GM04503 (cell line): ENCODE measurements at places on chromosomes 6 and 20.

GRCh38 chr6:142856624-142857232 lies 88.2 kb downstream of the HIVEP2 start:
- DNase-seq, result no peak

- DNase-seq, result no peak
Observed at GRCh38 chr6:111592726-111593511, 12.8 kb downstream of the TRAF3IP2 start.

DNA sequence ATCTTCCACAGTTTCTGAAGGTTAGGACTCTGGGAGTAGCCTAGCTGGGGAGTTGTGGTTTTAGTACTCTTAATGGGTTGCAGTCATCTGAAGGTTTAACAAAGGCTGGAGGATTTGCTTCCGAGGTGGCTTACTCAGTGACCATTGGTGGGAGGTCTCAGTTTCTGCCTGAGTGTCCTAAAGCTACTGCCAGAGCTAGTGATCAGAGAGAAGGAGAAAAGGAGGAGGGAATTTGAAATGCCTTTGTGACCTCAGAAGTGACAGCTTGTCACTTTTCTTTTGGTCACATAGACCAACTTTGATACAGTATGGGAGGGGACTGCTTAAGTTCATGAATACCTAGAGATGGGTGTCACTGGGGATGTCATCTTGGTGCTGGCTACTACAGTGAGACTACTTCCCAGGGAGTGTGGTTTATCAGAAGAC lies 41.3 kb downstream of the NCOA3 start:
- no peak for DNase-seq

GRCh38 chr6:63636518-63637021 lies 968 bp downstream of the PHF3 start:
- no peak for DNase-seq

GRCh38 chr6:4381381-4381780 lies 246.0 kb upstream of the ECI2 start:
- DNase-seq, result no peak

GRCh38 chr20:44004306-44004915 lies 89.8 kb downstream of the TOX2 start:
- DNase-seq, result no peak

GRCh38 chr6:6434151-6434550 lies 113.7 kb upstream of the F13A1 start:
- no peak for DNase-seq

DNA sequence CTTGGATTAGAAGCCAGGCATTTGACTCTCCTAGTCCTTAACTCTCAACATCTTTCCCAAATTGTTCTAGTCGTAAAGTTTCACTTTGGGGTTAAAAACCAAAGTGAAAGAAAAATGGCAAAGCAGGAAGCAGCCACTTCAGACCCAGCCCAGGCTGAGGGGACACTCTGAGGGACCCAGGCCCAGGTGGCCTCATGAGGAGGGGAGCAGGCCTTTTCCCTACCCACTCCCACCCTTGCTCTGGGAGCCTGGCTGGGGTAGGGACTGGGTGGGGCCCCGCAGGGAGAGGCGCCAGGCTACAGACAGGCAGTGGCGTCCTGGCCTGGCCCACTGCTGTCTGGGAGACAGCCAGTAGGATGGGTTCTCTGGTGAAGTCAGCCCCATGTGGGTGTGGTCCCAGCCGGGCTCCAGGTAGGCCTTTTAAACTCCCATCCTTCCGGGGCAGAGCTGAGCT lies 68.7 kb upstream of the MYL9 start:
- no peak for DNase-seq

- no peak for DNase-seq
Observed at GRCh38 chr6:143522039-143522600, 10.6 kb upstream of the FUCA2 start.

DNA sequence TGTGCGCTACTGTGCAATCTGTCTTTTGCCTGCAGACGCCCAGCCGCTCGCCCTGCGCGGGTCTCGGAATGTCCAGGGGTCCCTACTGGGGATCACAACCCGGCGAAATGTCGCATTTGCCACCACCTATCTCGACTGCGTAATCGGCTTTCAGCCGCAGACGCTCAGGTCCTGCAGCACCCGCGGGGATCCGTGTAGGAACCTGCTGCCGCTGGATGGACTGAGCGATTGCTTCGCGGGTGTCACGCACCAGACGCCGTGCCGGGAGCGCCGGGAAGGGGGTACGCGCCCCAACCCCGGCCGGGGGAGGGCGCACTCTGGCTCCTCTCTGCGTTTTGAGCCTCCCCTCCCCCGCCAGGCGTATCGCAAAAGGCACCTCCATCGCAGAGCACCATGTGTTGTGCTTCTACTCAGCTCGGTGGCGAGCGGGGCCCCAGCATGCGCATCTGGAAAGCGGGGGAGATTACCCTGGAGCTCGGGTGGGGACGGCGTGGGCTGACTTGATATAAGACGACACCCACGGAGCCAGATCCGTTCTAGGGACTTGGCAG lies 747 bp upstream of the PTPRA start:
- DNase-seq, result no peak

GRCh38 chr6:11275598-11275997 lies 43.1 kb upstream of the NEDD9 start:
- no peak for DNase-seq

- DNase-seq, result no peak
Observed at GRCh38 chr6:24009319-24009718, 116.7 kb upstream of the NRSN1 start.

DNA sequence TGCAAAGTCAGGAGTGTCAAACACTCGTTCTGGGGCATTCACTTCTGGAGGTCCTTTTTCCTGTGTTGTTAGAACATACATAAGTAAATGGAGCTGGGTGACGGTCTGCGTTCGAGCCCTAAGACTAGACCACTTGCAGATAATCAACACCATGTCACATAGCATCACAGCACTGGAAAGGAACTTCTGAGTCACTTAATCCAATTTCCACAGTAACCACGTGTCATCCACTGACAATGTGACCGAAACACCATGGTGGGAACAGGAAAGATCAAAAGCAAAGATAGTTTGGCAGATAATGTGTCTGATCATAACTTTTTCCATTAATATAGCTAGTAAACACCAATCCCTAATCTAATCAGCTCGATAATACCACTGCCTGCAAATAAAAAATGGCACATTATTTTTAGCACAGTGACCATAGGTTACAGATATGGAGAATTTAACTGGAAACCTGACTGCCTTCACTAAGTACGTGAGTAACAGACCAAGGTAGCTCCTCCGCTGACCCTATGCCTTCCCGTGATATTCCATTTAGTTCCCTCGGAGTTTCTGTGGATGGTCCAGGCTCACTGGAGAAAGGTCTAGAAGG lies 34.8 kb downstream of the WRNIP1 start:
- no peak for DNase-seq

GRCh38 chr20:51420111-51420510 lies 122.4 kb downstream of the NFATC2 start:
- DNase-seq, result no peak

GRCh38 chr6:129542705-129543104 lies 167.3 kb downstream of the ARHGAP18 start:
- no peak for DNase-seq

DNA sequence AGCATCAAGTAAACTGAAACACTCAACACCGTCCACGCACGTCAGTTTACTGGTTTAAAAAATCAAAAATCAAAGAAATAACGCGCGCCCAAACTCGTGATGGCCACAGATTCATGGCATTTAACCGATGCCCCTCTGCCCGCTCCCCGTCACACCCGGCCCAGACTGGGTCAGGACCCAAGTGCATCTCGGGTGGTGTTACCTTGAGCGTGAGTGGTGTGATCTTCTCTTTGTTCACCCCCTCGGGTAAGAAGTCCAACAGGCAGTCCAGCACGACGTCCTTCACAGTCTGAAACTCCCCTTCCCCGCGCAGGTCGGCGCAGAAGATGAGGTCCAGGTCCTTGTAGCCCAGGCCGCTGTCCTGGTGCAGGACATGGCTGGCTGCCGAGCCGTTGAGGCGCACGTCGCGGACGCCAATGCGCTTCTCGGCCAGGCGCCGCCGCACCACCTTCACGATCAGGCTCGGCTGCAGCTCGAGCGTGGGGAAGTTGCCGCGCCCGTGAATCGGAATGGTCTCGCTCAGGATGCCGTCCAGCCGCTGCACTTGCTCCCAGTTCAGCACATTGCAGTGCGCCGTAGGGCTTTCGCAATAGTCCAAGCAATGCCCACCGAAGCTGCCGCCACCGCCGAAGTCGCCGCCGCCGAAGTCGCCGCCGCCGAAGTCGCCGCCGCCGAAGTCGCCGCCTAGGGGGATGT lies 945 bp downstream of the TENT5A start:
- DNase-seq, result no peak

- no peak for DNase-seq
Observed at GRCh38 chr6:162371121-162371520, 356.4 kb downstream of the PRKN start.

- DNase-seq, result no peak
Observed at GRCh38 chr6:127494240-127494767, 24.8 kb downstream of the MTCL3 start.

GRCh38 chr6:132443206-132443605 lies 41.9 kb upstream of the MOXD1 start:
- peak; percentile 74 for DNase-seq

- DNase-seq, result no peak
Observed at GRCh38 chr6:169950558-169950957, 199.1 kb downstream of the ERMARD start.

GRCh38 chr6:169529931-169530751 lies 171.7 kb downstream of the WDR27 start:
- peak; percentile 91 for DNase-seq

- DNase-seq, result no peak
Observed at GRCh38 chr6:15017803-15018202, 228.1 kb upstream of the JARID2 start.

- no peak for DNase-seq
Observed at GRCh38 chr6:84093441-84094435, 60.2 kb downstream of the MRAP2 start.

DNA sequence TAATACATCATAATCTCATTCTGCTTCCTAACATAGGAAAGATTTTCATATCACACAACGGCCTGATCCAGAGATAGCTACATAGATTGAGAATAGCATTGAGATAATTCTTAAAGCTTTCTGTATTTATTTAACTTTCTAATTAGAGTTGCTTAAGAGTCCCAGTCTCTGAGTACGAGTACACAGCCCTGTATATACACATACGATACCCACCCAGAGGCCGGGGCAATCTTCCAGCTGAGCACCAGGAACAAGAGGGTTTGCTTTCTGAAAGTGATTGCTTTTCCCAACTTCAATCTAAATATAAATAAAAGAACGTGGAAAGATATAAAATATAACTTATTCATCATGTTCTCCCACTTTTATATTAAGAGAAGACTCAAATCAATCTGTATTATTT lies 313.8 kb downstream of the COL12A1 start:
- DNase-seq, result no peak

GRCh38 chr20:50915424-50915823 lies 15.8 kb downstream of the ADNP start:
- DNase-seq, result no peak

DNA sequence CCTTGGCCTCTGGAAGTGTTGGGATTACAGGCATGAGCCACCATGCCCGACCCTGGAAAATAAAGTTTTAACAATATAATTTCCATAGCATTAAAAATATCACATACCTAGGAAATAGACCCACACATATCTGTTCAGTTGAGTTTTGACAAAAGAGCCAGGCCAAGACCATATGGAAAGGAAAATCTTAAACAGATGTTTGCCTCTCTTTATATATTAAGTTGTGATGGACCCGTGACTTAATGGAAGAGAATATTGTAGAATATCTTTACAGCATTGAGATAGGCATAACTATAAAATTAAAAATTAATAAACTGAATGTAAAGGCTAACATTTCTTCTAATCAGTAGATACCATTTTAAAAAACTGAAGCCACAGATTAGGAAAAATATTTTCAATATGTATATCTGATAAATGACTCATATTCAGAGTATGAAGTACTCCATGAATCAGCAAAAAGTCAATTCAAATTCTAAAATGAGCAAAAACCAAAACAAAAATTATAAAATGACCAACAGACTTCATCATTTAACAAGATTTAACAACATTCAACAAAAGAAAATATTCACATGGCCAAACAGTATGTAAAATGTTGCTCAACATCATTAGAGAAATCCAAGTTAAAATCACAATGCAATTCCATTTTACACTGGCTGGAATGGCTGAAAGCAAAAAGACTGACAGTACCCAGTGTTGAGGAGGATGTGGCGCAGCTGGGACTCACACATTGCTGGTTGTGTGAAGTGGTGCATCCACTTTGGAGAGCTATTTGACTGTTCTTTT lies 43.3 kb downstream of the GTF2H5 start:
- DNase-seq, result peak; percentile 49

- DNase-seq, result no peak
Observed at GRCh38 chr6:27591699-27592480, 119.0 kb upstream of the ZNF184 start.

GRCh38 chr20:19924255-19924654 lies 92.9 kb upstream of the NAA20 start:
- DNase-seq, result no peak

DNA sequence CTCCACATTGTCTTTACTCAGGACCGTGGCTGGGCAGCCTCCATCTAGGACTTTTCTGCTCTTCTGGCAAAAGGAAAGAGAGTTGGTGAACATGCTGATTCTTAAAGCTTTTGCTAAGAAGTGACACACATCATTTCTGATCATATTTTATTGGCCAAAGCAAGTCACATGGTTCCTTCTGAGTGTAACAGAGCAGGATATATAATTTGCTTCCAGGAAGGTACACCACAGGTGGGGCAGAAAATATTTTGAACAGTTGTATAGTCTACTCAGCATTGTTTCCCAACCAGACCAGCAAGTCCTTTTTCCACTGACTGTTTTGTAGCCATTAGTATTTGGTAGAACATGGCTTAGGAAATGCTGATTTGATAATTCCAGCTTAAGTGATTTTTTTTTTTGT lies 73.5 kb downstream of the AKAP7 start:
- no peak for DNase-seq

DNA sequence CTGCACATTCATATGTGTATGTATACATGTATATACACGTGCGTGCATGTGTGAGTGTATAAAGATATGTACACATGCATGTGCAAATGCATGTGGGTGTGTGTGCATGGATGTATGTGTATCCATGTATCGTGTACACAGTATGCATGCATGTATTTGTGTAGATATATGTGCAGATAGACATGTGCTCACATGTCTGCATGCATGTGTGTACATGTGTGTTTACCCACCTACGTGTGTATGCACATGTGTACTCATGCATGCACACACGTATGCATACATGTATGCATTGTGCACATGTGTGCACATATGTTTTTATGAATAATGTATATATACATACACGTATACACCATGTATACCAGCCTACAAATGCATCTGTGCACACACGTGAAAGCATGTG lies 80.3 kb upstream of the ZNF322 start:
- no peak for DNase-seq

DNA sequence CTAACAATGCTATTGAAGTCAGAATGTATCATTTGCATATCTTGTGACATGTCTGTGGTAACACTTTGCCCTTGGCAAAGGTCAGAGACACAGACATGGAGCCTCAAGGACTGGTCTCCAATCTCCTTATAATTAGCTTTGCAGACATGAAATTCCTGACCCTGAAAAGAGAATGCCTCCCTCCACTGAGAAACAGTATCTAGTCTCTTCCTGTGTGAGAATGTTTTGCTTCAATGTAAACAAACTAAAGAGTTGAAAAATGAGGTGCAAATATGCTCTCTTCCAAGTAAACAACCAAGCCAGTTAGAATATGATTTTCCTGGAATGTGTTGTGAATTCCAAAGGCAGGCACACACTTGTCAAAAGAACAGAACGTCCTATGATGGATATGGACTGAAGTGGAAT lies 407.1 kb upstream of the MARCKS start:
- DNase-seq, result no peak

- no peak for DNase-seq
Observed at GRCh38 chr6:92369309-92369708, 1050.0 kb downstream of the EPHA7 start.

GRCh38 chr20:38551056-38551626 lies 29.9 kb upstream of the ADIG start:
- DNase-seq, result no peak
